Left ventricle myocardium superior (tissue), 1 donor: ENCODE measurements at places on chromosomes 5 and 9. TPM values are rescaled to one million over a fixed set of nuclear protein-coding genes. Genes with fewer than 3 reads are reported as not detected.

The DEPDC1B gene
- total RNA-seq: 0.15 TPM

DNA sequence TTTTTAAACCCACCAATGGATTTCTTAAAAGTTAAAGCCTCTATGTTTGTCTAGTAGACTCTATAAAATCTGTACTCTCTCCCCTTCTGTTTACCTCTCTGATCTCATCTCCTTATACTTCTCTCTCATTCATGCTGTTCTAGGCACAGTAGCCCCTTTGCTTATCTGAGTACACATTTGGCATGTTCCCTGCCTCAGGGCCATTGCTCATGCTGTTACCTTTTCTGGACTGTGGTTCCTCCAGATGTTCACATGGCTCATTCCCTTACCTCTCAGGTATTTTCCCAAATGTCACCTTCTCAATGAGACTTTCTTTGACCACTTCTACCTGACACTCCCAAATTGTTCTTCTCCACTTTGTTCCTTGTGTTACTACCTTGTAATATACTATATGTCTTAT, 176.1 kb downstream of the CWC27 start:
- no peak for DNase-seq

The FST gene
- 3.2 TPM for total RNA-seq

The SLC36A2 gene
- 0.22 TPM for total RNA-seq

The ROR2 gene
- 0.87 TPM for total RNA-seq

- DNase-seq: no peak
These were observed 154.4 kb upstream of the ZNF462 start for GRCh38 chr9:106708475-106709146.

- DNase-seq: no peak
These were observed 59.6 kb upstream of the PHYKPL start for GRCh38 chr5:178291969-178292825.

DNA sequence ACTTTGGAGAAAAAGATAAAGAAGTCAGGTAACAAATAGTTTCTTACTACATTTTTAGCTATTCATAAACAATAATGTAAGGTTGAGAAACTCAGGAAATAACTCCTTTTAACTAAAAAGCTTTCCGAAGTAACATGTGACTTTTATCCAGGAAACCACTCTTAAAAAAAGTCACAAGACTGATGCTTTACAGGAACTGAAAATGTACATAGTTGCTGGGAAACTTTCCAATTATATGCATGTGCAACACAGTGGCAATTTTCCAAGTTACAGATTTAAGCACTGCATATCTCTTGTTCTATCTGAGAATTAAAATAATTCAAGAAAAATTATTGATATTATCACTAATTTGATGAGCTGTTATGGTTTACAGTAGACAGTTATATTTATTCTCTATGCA, 105.2 kb downstream of the CDH10 start:
- DNase-seq: no peak

- no peak for DNase-seq
These were observed 35.4 kb upstream of the TGFBI start for GRCh38 chr5:135993335-135993879.

The COQ4 gene
- 30.7 TPM for total RNA-seq

- no peak for DNase-seq
These were observed 72.5 kb downstream of the STK10 start for GRCh38 chr5:172115541-172115982.

DNA sequence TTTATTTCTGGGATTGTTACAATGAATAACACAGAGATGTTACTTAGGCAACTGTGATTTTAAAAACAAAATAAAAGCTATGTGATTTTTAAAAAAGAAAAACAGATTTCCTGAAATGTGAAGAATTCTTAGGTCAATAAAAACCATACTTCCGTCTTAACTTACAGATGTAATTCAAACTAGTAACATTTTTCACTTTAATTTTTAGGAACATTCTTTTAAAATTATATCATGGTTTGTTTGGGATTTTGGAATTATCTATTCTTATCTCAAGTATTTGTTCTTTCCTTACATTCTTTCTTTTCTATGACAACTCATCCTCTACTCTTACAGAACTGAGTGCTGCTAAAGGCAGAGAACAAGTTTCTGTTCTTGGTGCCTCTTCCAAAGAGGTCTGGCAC, 159.5 kb downstream of the RAPGEF6 start:
- no peak for DNase-seq

GRCh38 chr9:71826279-71826678, 58.0 kb upstream of the CEMIP2 start:
- no peak for DNase-seq

DNA sequence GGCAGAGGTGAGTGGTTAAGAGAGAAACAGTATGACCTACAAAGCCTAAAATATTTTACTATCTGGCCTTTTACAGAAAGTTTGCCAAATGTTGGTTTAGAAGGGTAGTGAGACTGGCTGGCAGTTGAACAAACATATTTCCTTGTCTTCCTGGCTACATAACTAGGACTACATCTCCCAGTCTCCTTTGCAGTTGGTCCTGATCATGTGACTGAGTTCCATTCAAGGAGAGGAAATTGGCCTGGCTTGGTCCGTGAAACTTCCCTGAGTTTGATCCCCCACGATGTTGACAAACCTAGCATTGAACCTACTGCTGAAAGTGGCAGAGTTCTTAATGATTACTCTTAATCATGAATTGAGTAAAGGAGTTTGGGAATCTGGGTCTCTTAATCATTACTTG, 280.8 kb downstream of the SLIT3 start:
- no peak for DNase-seq

DNA sequence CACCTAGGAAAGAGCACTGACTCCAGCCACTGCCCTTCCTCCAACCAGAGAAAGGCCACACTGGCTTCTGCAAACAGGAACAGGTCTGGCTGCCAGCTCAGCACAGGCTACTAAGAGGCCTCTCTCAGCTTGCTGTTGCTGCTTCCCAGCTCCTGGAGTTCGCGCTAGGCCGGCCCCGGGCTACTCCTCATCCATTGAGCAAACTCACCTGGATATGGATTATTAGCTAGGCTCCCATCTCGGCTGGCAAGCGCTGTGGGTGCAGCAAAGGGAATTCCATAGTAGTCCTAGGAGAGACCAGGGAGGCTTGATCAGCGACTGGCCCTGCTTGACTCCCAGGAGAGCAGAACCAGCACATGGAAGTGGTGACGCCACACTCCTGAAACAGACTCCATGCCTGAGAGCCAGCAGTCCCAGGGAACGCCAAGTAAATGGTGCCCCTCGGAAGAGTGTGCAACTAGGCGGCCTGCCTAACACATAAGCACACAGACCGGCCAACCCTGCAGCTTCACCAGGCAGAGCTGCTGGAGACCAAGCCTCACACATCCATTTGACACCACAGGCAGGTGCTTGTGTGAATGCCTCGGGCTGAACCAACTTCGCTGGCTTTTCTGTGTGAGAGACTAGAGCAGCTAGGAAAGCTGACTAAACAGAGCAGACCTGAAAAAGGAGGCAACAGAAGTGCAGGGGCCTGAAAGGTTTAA, 107.2 kb downstream of the UBE2R2 start:
- peak; percentile 47 for DNase-seq

- no peak for DNase-seq
These were observed 413.8 kb upstream of the CD180 start for GRCh38 chr5:67610186-67610912.

GRCh38 chr9:32502464-32502863, 23.5 kb downstream of the RIGI start:
- no peak for DNase-seq

The ROPN1L gene
- 0.20 TPM for total RNA-seq

The RNF180 gene
- 12.5 TPM for total RNA-seq

The ESM1 gene
- total RNA-seq: not detected

GRCh38 chr9:134339183-134339806, 13.0 kb downstream of the RXRA start:
- DNase-seq: peak; percentile 61

DNA sequence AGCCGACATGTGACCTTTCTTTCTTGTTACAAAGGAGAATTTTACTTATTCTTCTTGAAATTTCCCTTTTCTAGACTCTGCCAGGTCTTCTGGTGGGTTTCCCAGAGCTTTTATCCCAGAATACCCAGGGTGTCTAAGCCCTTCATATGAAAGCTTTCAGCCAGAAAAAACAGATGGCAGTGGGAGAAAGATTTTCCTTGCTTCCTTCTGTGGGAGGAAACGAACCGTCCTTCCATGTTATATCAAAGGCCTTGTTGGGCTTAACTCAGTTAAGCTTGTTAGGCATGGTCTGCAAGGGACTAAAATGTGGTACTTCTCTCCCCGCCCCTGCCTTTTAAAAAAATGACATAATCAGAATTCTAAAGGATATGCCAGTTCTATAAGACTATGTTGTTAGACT, 47.5 kb downstream of the SPATA31D1 start:
- DNase-seq: no peak

DNA sequence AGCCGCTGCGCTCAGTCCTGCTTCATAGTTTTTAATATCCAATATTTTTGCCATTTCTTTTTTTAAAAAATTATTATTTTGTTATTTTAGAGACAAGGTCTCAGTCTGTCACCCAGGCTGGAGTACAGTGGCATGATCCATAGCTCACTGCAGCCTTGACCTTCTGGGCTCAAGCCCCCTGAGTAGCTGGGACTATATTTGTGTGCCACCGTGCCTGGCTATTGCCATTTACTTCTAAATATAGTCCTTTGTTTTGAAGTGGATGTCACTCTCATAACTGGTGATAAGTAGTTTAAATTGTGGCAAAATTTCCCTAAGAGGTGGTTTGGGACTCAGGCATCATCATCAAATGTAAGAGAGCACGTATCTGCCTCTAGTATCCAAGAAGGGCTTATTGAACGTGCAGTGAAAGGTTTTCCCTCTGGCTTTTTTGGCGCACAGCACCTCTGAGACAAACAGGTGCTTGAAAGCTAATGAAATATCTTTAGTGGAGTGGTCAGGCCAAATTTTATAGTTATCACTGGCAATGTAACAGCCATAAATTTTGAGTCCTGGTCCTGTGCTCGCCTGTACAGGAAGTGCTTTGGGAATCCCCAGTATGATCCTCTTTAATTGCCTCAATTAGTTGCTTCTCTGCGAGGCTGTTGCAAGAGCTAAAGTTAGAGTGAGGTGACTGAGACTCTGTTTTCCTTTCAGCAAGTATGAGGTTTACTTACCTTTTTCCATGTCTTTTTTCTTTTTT, 14.8 kb downstream of the STXBP1 start:
- DNase-seq: no peak

DNA sequence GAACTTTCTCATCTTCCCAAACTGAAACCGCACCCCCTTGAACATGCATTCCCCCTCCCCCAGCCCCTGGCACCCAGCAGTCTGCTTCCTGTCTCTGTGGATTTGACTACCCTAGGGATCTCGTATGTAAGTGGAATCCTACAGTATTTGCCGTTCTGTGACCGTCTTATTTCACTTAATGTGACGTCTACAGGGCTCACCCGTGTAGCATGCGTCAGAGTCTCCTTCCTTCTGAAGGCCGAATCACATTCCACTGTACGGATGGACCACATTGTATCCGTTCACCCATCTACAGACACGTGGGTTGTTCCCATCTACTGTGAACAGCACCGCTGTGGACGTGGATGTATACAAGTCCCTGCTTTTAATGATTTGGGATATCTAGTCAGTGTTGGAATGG, 4.5 kb downstream of the PRRX2 start:
- DNase-seq: no peak

GRCh38 chr9:114503009-114503408, 2.3 kb downstream of the WHRN start:
- DNase-seq: no peak

- DNase-seq: no peak
These were observed 134.7 kb downstream of the FBN2 start for GRCh38 chr5:128403333-128403732.

The PROP1 gene
- not detected for total RNA-seq
